Psoas muscle (tissue), 8 donors: ENCODE measurements at places on chromosomes 2 and 18. TPM values are rescaled to one million over a fixed set of nuclear protein-coding genes. Genes with fewer than 3 reads are reported as not detected.

Gene CKAP2L
- not detected for total RNA-seq

Gene MAP2
- 0.81 TPM for total RNA-seq

Gene RBMS1
- 24.1 TPM for total RNA-seq

Gene OSBPL1A
- 70.0 TPM for total RNA-seq

Gene TIMM21
- total RNA-seq, result 72.7 TPM

Gene NEU2
- total RNA-seq, result not detected

Gene MAL
- 0.71 TPM for total RNA-seq
